ENCODE measurements at places on chromosomes 1 and 21.
A peak's percentile ranks its signal among the peaks of the same experiment; 100 is the strongest.

DNA sequence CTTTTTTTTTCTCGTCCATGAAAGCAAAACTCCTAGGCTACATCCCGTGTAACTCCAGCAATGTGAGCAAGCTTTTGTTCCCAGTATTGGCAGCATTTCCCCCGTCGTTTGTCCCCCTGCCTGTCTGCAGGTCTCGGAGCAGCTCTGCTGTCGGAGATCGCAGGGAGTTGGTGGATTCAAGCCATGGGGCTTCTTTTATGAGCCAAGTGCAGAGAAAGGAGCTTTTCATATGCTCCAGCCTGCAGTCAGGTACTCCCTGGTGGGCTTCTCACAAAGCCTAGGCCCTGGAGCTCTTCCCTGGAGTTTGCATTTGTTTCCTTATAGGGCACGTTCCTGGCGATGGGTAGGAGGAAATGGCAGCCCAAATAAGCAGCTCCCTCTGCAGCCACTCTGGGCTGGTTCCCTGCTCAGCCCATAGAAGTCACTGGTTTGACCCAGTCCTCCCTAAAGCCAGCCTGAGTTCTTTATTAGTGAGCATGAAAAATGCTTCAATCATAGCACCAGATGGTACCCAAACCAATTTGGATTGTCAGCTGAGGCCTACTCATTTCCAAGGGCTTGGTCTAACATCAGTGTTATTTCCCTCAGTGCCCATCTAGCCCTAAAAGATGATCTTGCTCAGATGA lies 78.3 kb downstream of the NUF2 start:
- no peak for DNase-seq

- DNase-seq: peak; percentile 65
Measured at GRCh38 chr1:67674260-67675011, 10.6 kb upstream of the GADD45A start.

GRCh38 chr1:72281637-72282270 lies 585 bp downstream of the NEGR1 start:
- DNase-seq: peak; percentile 64

GRCh38 chr21:35066824-35067223 lies 17.7 kb upstream of the RUNX1 start:
- DNase-seq: no peak

DNA sequence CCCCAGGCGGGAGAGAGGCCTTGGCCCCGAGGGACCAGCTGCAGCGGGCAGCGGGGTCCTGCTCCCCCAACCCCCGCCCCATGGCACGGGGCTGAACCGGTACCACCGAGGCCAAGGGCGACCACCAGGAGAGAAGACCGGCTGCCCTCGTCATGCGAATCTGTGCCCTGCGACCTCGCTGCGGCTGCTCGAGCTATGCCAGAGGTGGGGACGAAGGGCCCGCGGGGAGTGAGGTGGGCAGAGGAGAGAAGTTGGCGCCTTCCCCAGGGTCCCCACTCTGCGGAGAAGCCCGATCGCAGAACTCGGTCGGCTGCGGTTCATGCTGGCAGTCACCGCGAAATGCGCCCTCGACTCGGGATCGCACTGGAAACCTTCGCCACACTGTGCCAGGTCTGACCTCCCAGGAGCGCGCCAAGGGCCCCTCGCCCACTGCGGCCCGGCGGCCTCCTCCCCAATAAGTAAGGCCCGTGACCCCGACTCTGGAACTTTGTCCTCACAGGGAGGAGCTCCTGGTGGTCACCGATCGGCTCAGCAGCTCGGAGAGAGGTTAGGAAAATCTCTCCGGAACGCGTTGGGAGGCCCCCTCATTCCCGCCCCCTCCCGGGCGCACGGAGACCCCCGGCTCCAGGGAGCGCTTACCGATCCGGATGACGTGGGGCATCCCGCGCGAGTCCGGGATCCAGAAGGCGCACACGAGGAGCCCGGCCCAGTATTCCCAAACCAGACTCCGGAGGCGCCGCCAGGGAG lies 787 bp downstream of the GRIK3 start:
- DNase-seq: no peak

DNA sequence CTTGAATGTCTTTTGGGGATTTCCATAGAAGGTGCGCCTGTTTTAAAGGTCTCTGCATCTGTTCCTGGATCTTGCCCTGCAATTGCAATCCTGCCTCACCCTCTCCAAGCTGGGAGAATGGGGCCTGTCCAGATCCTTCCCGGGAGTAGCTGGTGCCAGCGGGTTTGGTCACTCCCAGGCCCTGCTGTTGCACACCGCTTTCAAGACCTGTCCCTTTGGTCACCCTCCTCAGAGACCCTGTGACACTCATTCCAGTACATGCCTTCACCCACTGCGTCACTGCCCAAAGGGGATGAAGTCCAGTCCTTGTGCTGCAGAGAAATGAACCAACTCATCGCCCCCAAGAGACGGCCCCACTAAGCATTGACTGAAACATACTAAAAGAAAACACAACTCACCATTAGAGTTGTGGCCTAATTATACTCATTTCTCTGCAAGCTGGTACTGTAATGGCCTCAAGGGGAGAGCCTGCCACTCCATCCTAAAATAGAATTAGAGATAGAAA lies 1.9 kb upstream of the IRF2BP2 start:
- DNase-seq: peak; percentile 83

- DNase-seq: peak; percentile 58
Measured at GRCh38 chr21:45305836-45306235, 18.1 kb upstream of the POFUT2 start.

GRCh38 chr21:41169701-41170100 lies 1.7 kb downstream of the BACE2 start:
- DNase-seq: no peak

GRCh38 chr1:66332548-66332901 lies 201.4 kb upstream of the SGIP1 start:
- DNase-seq: no peak

GRCh38 chr1:246274186-246274585 lies 232.9 kb downstream of the SMYD3 start:
- no peak for DNase-seq

DNA sequence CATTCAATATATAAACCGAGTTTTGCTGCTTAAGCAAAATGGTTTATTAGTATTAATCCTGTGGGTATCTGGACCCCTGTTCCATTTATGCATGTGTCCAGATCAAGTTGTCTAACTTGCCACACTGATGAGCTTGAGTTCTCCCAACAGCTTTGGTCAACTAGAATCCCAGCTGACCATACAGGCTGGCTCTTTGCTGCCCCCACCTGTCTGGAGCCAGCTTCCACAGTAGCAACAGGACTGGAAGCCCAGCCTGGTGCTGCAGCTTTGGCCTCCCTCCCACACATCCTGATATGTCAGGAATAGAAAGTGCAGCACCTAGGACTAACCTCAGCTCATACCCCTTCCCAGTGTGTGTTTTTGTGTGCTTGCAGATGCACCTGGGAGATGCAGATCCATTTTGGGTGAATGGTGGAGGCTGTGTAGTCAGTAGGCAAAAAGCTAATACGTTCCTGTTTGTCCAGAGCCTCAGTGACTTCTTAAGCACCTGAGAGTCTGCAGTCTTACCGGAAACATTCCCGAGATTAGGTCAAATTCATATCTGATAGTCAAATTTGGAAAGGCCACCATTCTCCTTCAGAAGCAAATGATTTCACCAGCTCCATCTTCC lies 40.9 kb upstream of the BEND5 start:
- peak; percentile 71 for DNase-seq
